ENCODE measurements at places on chromosomes 1 and 21.

DNA sequence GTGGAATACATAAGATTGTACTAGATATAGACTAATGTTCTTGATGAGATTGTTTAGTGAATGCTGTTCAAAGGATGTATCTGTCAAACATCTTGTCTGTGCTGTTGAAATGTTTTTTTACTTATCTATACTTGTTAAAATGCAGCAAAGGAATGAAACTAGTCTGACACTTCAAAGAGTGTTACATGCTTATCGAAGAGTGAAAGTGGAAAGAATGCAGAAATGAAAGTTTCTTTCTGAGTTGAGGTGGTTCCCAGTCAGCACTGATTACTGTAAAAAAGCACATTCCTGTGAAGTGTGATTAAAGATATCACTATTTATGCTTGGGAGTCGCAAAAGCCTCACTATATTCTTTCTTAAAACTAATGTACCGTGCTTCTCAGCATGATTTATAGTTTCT lies 1225.2 kb downstream of the NCAM2 start:
- no peak for DNase-seq

- DNase-seq, result peak; percentile 74
Observed at GRCh38 chr1:223500560-223501425, 107.6 kb downstream of the CCDC185 start.

- DNase-seq, result no peak
Observed at GRCh38 chr21:41598561-41599431, 90.8 kb upstream of the TMPRSS2 start.

DNA sequence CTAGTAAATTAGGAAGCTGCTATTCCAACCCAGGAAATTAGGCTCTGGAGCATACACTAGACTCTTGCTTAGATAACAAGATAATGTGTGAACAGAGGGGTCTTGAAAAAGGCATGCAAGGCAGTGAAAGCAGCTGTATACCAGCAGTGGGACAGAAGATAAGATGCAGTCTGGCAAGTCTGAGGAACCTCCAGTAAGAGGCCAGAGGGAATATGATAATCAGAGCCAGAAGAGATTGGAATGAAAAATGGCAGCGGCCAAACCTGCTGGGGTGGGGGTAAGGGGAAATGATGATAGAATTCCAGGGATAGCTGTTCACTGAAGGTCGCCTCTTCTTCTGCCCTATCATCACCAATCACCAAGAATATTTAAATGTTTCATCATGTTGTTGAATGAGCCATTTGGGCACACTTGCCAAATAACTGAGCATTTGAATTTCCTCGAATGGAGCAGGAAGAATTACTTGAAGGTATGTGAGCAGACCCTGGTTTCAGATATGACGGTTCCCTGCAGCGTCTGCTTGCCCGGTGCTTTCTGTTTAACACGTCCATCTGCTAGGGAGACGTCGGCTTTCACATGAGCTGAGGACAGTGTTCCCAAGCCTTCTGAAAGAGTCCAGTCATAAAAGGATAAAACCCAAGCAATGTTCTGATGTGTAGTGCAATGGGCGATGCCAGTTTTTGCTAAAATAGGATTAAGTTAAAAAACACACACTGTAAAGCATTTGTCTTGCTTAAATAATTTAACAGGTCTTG lies 173.3 kb downstream of the RWDD3 start:
- peak; percentile 43 for DNase-seq

- no peak for DNase-seq
Observed at GRCh38 chr1:163459539-163459938, 137.8 kb downstream of the NUF2 start.

DNA sequence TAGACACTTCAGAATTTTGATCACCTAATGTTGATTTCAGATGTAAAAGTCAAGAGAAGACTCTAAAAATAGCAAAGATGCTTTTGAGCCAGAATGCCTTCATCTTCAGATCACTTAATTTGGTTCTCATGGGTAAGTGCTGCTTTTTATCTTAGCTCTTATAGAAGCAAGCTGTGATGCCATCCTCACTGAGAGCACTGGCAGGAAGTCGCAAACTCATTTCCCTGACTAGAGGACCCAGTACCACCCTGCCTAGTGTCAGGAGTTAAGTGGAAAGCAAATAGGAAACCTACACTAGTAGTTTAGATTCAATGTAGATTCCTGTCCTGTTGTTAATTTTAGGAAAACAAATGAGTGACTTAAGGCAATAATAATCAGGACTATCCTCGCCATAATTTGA lies 12.1 kb downstream of the IFNAR2 start:
- DNase-seq, result no peak

- DNase-seq, result no peak
Observed at GRCh38 chr1:18944810-18945209, 11.7 kb downstream of the IFFO2 start.

DNA sequence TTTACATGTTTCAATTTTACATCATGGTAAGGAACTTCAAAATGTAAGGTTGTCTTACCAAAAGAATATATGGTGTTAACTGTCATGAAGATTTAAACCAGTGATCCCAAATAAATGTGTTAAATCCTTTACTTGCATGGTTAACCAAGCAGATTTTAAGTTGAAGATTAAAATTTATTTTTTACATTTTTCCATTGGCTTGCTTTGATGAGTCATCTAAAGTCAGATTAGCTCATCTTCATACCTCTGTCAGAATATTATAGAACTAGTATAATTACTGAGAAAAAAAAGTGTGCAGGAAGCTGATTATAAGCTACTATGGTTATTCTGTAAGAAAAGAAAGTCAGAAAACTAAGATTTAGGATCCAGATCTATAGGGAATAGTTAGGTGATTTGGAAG lies 95.3 kb upstream of the DPH5 start:
- DNase-seq, result no peak

DNA sequence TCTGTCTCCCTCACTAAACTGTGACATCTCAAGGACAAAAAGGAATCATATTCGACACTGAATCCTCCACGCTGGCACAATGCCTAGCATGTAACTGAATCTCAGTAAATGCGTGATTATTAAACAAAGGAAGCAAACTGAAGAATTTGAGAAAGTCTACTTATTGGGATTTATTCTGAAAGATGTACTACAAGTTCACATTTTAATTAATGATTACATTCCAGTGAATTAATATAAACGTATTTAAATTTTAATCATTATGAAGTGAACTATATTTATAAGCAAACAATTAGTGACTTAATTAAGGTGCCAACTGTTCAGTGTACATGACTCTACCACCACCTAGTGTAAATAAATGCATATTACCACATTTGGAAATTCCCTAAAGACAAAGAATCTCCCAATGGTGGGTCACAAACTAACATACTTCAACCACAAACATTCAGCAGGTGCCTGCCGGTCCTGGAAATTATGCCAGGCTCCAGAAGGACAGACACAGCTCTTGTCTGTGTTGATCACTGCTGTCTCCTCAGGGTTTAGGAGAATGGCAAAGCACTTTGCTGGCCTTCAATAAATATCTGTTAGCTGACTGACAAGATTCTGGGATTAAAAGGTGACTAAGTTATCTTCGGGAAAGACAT lies 56.3 kb downstream of the SMYD3 start:
- no peak for DNase-seq

GRCh38 chr1:234517110-234517802 lies 38.3 kb upstream of the TARBP1 start:
- no peak for DNase-seq

- DNase-seq, result peak; percentile 84
Observed at GRCh38 chr1:91383456-91383855, 21.2 kb downstream of the HFM1 start.

DNA sequence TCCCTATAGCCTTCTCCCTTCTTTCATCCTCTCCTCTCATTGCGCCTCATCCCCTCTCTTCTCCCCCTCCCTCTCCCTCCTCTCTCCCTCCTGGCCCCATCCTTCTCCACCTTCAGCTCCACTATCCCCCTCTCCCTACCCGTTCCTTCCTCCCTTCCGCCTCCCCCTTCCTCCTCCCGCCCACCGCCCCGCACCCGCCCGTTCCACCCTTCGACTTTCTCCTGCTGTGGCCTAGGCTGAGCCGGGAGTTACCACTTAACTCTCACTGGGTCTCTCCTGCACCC lies 1.6 kb downstream of the NPR1 start:
- no peak for DNase-seq

DNA sequence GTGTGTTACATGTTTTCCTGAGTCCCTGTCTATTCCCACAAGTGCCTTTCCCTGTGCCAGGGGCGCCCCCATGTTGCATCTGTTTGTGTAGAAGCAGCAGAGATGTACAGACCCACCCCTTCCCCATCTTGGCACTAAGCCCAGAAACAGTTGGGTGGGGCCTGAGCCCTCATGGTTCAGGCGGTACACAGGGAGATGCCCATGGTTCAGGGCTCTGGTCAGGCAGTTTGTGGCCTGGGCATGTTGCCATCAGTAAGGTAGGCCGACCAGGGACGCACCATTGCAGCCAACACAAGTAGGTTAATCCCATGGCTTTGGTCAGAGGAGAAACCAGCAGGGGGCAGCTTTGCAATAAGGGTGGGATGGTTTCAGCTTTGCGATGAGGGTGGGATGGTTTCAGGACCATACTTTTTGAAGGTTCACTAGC lies 914 bp upstream of the ADGRB2 start:
- no peak for DNase-seq

DNA sequence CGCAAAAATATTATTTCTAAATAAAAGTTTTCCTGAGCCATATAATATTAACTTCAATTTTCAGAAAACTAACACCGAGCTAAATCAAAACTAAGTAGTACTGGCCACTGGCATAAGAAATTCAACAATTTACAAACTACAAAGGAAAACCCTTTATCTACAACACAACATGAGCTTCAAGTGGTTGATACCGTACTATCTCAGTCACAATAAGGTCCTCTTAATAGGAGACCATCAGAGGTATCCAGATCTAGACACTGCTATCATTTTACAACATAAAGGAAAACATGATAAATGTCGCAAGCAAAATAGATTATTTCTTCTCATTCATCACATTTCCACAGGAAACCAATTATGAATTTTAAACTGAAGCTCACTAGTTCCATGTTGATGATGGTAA lies 39.5 kb downstream of the GATAD2B start:
- DNase-seq, result no peak

DNA sequence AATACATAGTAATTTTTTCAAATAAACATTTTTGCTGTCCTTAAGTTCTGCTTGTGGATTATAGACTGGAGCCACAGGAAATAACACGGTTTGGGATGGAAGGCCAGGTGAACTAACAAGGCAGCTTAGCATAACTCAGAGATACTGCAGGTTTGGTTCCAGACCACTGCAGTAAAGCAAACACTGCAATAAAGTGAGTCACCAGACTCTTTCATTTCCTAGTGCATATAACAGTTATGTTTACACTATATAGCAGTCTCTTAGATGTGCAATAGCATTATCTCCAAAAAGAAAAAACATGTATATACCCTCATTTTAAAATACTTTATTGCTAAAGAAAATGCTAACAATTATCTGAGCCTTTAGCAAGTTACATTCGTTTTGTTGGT lies 22.0 kb downstream of the LRRC42 start:
- DNase-seq, result no peak

- DNase-seq, result peak; percentile 20
Observed at GRCh38 chr1:66022904-66023620, 230.4 kb downstream of the PDE4B start.

DNA sequence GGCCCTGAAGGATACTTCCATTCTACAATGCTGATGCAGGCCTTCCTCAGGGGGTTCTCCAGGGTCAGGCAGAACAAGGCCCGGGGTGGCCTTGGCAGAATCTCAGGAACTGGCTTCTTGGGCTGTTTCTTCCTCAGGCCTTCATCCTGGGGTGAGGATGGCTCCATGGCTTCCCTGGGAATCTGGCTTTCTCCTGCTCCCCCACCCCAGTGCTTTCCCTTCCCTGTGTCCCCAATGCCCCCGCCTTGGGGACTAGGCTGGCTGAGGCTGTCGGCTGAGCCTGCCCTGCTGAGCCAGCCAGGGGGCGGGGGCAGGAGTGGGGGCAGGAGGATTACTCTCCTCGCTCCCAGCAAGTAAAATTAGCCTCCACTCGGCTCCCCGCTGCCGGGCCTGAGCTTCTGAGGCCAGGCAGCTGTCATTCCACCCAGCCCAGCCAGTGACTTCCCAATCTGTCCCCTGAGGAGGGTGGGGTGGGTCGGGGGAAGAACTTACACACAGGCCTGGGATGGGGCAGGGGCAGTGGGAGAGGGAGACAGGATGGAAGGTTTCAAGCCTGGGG lies at the start of gene CACNA1S:
Gene CACNA1S, minus strand, starts transcription at position 254 of the 559 bp plus-strand sequence. Its CDS starts 87 bp downstream, at position 167.
- no peak for DNase-seq

DNA sequence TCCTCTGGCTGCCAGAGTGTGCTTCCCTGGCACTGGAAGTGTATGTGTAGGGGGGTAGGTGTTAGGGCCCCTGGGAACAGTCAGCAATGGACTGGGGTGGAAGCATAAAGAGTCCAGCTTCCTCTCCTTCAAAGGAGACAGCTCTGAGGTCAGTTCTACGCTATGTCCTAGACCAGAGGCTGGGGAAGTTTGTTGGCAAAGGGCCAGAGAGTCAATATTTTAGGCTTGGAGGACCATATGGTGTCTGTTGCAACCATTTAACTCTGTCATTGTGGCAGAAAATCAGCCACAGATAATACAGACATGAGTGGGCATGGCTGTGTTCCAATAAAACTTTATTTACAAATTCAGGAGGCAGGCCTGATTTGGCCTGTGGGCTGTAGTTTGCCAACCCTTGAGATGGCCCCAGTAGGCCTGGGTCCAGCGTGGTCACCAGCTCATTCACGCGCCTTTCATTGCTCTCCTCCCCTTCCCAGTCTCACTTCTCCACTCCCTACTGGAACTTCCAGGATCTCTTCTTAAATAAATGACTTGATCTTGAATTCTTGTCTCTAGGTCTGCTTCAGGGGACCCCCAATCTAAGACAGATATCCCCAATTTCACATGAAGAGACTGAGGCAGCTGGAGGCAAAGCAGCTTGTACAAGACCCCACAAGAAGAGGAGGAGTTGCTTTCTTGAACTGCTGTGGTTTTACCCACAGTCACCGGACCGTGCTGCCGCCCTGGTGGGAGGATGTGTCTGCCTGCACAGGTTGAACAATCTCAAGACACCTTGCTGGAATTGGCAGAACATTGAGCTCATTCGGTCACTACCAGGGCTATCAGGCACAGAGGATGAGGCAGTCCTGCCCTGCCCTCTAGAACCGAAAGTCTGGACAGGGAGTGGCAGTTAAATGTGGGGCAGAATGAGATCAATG lies 162.4 kb upstream of the POU3F1 start:
- DNase-seq, result no peak

DNA sequence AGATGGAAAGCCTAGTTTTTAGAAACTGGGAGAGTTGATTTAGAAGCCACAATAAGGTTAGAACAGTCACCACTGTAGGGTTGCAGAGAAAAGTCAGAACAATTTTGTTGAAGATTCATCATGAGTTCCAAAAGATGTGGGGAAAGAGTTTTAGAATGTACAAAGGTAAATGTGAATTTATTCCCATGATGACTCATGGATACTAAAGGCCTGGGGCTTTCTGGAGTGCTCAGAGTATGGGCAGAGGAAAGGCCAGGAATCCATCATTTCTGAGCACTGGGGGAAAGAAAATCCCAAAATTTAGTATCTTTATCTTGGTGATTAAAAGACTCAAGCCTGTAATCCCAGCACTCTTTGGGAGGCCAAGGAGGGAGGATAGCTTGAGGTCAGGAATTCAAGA lies 17.8 kb downstream of the YBX1 start:
- no peak for DNase-seq

- DNase-seq, result peak; percentile 81
Observed at GRCh38 chr1:163162381-163162914, 40.3 kb downstream of the RGS5 start.

GRCh38 chr1:209454340-209454994 lies 129.0 kb upstream of the CAMK1G start:
- DNase-seq, result peak; percentile 36

All from fibroblast of skin of scalp (primary cell).